ENCODE measurements at places on chromosomes 2 and 18.
A peak's percentile ranks its signal among the peaks of the same experiment; 100 is the strongest.

GRCh38 chr2:75033516-75033915, 75.1 kb downstream of the POLE4 start:
- no peak for DNase-seq

DNA sequence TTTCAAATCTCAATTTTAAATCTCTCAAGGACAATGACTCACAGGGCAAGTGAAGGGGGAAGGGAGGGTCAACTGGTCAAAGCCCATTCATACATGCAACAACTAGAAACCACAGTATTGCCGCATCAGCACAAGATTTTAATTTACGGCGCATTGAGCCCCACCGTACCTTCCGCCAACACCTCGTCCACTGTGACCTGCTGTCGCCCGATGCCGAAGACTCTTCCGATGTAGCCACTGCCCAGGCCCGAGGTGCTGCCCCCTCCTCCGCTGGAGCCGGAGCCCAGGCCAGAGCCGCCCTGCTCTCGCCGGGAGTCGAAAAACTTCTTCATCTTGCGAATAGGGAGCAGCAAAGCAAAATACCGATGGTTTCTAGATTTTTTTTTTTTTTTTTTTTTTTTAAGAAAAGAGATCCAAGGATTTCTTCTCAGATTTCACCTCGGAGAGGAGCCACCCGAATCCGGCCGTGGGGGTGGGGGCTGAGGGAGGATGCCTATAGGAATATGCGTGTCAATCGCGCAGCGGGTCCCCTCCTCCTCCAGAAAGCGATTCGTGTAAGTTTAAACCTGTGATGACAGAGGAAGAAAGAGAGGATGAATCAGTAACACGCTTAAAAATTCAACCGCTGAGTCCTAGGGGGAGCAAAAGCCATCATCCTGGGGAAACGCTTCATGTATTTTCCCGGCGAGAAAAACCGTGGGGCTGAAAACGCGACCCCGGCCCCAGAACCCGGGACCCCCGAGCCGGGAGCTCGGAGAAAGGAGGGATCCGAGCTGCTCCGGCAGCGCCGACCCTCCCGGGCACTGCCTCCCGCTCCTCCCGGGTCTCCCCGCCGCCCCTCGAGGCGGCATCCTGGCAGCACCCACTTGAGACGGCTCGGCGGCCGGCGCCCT, 584 bp downstream of the AAK1 start:
- peak; percentile 56 for DNase-seq

- DNase-seq, result no peak
These were observed 133.7 kb downstream of the ALPK2 start for GRCh38 chr18:58495207-58495606.

- no peak for DNase-seq
These were observed 22.1 kb upstream of the REG3A start for GRCh38 chr2:79181617-79182016.

- no peak for DNase-seq
These were observed 17.6 kb downstream of the WNT10A start for GRCh38 chr2:218898109-218898878.

- no peak for DNase-seq
These were observed 493.8 kb downstream of the NRXN1 start for GRCh38 chr2:50538147-50538546.

GRCh38 chr2:239487272-239487671, 86.5 kb upstream of the HDAC4 start:
- no peak for DNase-seq

DNA sequence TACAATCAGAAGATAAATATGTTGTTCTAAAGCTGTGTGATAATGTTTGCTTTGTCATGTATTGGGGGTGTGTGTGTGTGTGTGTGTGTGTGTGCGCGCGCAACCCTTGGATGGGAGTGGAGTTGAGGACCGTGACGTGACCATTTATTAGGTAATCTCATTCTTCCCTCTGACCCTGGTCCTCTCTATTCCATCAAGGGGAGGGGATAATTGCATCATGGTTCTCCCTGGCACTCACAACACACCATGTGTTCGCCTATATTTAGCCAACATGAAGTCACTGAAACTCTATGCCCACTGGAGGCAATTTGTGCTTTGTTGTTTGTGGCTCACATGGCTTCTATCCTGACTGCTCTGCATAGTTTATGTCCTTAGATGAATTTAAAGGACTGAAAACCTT, 79.8 kb upstream of the LRPPRC start:
- no peak for DNase-seq

GRCh38 chr18:6601241-6601640, 128.3 kb upstream of the ARHGAP28 start:
- DNase-seq, result no peak

GRCh38 chr2:114127372-114127771, 237.5 kb downstream of the ACTR3 start:
- DNase-seq, result no peak

GRCh38 chr18:12857215-12857905, 26.7 kb downstream of the PTPN2 start:
- no peak for DNase-seq

GRCh38 chr2:128775217-128775913, 456.7 kb upstream of the HS6ST1 start:
- DNase-seq, result no peak

DNA sequence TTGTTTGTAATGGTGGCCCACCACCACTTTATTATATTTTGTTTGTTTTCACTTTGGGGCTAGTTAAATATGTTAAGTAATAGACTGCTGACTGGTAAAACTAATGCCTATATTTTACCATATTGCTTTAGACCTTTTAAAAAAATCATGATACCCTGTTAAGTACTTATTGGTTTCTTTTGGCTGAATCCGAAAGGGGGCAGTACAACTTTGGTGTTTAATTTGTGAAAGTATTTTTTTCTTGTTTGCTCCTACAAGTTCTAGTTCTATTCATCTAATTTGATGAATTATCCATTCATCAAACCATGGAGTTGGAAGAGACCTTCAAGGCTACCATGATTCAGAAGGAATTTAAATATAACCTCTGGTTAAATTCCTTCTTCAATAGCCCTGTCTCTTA, 147.0 kb downstream of the MBD5 start:
- no peak for DNase-seq

GRCh38 chr18:45231617-45232016, 383.7 kb upstream of the SLC14A2 start:
- DNase-seq, result no peak

GRCh38 chr2:88852753-88853402, 161.4 kb downstream of the RPIA start:
- DNase-seq, result no peak
